ENCODE measurements at places on chromosomes 12 and 14. TPM values are rescaled to one million over a fixed set of nuclear protein-coding genes. Genes with fewer than 3 reads are reported as not detected.

DNA sequence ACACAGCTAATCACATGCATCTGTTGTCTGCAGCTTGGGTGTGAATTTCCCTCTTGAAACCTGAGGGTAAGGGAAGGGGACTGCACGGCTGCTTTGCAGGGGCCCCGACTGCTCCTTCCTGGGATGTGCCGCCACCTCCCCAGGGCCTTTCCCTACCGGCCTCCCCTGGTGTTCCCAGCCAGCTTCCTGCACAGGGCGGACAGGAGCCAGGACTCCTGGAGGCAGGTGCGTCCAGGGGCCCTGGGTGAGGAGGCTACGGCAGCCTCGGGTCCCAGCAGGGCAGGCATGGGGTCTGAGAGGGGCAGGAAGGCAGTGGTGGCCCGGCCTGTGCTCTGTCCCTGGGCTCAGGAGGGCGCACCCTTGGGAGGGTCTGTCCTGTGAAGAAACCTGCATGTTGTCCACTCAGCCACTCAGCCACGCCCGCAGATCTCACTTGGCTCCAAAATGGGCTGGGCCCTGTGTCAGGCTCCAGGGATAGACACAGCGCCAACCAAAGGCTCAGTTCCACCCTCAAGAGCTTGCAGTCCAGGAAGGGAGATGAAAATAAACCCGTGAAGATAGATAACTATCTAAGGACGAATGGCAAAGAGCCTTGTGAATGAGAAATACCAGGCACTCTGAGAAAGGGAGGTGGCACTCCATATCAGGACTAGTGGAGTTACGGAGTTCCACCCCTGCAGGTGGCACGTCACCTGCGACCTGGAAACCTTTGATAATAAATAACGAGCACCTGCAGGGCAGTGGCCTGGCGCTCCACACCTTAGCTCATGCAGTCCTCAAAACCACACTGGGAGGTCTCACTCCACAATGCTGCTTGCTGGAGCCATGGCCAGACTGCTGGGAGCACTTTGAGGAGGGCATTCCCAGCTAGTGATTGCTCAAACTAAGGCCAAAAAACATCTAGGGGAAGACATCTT lies 427.4 kb downstream of the AACS start:
- H3K27ac ChIP-seq = no peak overlapping the region
- H3K4me1 ChIP-seq = no peaks in the 10 kb centered on the region
- no peaks in the 10 kb centered on the region for H3K27me3 ChIP-seq
- H3K36me3 ChIP-seq = no peaks in the 10 kb centered on the region
- H3K4me3 ChIP-seq = no peak overlapping the region
- DNase-seq = no peak

Gene GARIN6
- polyA plus RNA-seq = not detected

DNA sequence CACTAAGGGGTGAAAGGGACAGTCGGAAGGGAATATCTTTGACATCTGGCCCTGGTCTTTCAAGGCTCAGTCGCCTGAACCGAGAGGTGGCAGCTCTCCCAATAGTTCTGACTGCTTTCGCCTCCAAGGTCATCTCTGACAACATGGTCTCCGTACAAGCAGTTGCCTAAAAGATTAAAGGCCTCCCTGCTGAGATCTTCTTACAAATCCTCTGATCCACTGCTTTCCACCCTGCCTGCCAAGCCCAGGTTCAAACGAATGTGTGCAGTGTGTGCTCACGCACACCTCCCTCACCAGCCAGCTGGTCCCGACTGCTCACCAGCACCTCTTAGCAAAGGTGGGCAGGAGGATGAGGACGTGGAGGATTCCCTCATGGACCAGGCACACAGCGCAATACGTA lies 10.4 kb downstream of the B4GALNT3 start:
- no peaks in the 10 kb centered on the region for H3K27me3 ChIP-seq
- H3K27ac ChIP-seq = peak overlapping the region; percentile 1
- no peaks in the 10 kb centered on the region for H3K36me3 ChIP-seq
- H3K4me1 ChIP-seq = peaks cover 10% of the 10 kb centered on the region

Gene EXOC5
- polyA plus RNA-seq = 24.7 TPM

- H3K27me3 ChIP-seq = no peaks in the 10 kb centered on the region
- no peaks in the 10 kb centered on the region for H3K36me3 ChIP-seq
- H3K27ac ChIP-seq = no peak overlapping the region
- DNase-seq = peak; percentile 73
- H3K4me1 ChIP-seq = no peaks in the 10 kb centered on the region
Observed at GRCh38 chr14:90491221-90491885, 94.5 kb downstream of the CALM1 start.

Gene PLA2G1B
- not detected for polyA plus RNA-seq
